Upper lobe of right lung (tissue), 1 donor: ENCODE measurements at places on chromosomes 5 and 9.
A peak's percentile ranks its signal among the peaks of the same experiment; 100 is the strongest.

DNA sequence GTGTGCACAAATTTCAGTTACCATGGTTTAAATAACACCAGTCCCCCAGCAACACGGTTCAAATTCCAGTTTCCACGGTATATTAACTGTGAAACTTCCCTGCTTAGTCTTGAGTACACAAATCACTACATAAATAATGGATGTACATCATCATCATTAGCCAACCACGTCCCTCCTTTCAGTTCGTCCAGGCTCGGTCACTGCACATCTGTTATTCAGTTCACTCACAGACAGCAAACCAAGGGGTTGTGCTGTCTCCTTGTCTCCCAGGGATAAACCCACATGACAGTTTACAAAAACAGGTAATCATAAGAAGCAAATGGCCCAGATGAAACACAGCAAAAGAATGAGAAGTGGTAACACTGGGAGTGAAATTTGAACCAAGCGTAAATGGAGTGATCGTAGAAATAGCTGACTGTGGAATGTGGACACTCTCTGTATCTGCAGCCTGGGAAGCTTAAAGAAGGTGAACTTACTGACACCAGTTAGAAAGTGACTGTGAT is 61.0 kb upstream of the RAD23B start:
- no peak for DNase-seq

GRCh38 chr9:10251490-10251889 is 361.3 kb downstream of the PTPRD start:
- DNase-seq, result no peak

DNA sequence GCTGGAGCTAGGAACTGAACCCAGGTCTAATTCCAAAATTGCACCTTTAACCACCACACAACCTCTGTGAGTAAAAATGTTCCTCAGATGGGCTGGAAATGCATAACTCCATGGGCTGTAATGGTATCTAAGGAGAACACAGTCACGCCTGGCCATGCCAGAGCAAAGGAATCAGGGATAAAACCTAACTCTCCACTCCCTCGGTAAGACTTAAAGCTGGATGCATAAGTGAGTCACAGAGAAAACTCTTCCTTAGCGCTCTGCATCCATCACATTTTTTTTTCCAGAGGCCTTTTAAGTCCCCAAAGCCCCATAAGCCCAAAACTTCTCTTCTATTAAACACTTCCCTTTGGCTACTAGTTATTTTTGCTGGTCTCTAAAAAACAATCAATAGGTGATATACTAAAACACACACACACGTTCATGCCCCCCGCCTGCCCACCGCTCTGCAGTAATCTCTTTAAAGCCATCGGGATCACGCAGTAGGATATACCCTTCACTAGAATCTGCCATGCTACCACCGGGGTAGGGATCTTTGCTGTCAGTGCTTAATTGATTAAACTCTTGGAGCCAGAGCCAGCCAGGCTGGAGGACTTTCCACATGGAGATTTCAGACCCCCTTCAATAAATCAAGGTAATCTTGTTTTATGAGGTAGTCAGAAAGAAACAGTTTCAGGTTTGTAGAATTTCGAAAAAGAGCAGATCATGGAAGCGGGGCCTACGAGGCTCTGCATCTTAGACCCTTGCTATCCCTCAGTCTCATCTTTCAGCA is 212.9 kb downstream of the MAPKAP1 start:
- DNase-seq, result no peak

GRCh38 chr9:127181315-127181580 is 58.8 kb upstream of the ANGPTL2 start:
- DNase-seq, result peak; percentile 41

GRCh38 chr5:127275641-127276193 is 14.9 kb upstream of the MEGF10 start:
- no peak for DNase-seq

- DNase-seq, result no peak
These were observed 47.7 kb downstream of the BOD1 start for GRCh38 chr5:173568703-173569102.

- DNase-seq, result no peak
These were observed 14.7 kb downstream of the SLC45A2 start for GRCh38 chr5:33969572-33970452.

DNA sequence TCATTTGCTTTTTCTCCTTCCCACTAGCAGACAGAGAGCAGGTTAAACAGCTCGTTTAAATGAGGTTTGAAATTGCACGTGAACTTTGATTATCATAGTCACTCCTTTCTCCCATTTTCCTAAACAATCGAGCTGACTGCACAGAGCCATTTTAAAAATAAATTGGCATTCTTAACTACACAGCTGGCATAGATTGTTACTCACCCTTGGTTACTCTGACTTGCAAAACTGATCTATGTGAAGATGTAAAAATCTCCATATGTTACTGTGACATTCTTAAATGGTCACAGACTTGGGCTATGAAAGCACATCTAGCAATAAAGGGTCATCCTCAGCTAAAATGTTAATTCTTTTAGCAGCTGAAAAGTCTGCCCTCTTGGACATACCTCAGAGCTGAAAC is 368.5 kb downstream of the DTWD2 start:
- DNase-seq, result no peak

DNA sequence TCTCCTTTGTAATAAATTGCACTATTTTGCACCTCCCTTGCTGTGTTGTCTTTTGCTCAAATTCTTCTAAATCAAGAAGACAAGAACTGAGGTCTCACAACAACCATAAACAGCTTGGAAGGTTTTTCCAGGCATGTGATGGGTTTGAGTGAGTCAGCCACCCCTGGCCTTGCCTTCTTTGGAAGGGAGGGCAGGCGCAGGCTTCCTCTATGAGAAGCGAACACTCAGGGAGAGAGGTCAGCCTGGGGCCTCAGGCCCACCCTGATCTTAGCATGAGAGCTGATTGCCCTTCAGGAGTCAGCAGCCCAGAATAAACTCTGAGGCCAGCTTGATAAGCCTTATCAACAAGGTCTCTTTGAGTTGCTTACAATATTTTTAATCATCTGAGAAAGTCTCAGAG is 31.6 kb downstream of the S1PR3 start:
- no peak for DNase-seq

- DNase-seq, result no peak
These were observed 60.8 kb downstream of the FOXD1 start for GRCh38 chr5:73387601-73388305.

- DNase-seq, result no peak
These were observed 20.2 kb upstream of the CDC23 start for GRCh38 chr5:138233280-138233679.

DNA sequence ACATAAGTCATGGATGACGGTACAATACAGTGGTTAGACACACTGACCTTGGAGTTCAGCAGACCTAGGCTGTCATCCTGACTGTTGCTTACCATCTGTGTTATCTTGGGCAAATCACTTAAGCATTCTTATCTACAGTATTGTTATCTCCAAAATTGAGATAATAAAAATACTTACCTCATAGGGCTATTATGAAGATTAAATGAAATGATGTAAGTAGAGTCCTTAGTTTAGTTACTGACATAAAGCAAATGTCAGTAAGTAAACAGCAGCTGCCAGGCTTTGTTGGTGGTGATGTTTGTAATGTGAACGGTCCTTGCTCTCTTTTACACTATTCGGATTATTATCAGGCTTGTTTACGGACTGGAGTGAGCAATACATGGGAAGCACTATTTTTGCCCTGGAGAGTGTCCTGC is 107.3 kb upstream of the DPYSL3 start:
- no peak for DNase-seq

- DNase-seq, result no peak
These were observed 444.2 kb downstream of the ACTL7B start for GRCh38 chr9:108411632-108412031.

- no peak for DNase-seq
These were observed 74.3 kb downstream of the NIPBL start for GRCh38 chr5:36950586-36951457.

GRCh38 chr9:133945977-133946753 is 46.0 kb downstream of the VAV2 start:
- peak; percentile 58 for DNase-seq

- no peak for DNase-seq
These were observed 296.6 kb downstream of the MED10 start for GRCh38 chr5:6081727-6082210.

DNA sequence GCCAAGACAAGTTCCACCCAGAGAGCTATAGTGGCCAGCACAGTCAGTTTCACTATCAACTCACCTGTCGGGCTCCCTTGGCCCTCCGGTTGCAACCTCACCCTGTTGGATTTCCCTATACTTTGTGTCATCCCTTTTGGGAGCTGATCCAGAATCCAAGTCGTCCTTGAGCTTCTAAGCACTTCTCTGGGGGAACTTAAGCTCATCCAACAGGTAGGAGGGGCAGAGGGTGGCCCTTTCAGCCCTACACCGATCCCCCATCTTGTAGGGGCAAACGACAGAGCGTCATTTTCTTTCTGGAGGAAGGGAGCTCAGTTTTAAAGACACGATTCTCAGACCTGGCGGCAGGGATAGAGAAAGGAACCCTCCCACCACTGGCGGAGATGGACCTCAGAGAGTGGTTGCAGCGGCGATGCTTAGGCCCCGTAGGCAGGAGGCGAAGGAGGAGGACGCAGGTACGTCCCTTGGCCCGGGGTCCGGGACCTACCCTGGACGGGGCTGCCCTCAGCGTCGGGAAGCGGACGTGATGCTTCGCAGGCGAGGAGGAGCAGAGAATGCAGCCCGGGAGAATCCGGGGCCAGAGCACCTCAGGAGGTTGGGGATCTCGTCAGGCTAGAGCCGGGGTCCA is 519 bp downstream of the ZER1 start:
- DNase-seq, result no peak

DNA sequence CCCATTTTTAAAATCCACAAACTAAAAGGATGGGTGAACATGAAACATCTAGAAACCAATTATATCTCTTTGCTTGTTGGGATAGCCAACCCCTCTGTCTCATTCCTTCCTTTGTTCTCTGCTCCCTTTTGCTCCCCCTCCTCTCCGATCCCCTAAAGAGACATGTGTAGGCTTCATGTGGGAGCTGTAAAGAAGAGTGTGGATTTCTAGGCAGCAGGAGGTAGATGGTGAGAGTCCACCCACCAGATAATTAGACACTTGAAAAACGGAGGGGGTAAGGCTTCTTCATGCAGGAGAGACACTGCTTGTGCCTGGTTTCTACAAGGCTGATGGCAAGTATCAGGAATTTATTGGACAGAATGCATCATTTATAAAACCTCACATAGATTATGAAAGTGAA is 27.3 kb upstream of the CFAP157 start:
- DNase-seq, result no peak

- no peak for DNase-seq
These were observed 120.9 kb downstream of the SSBP2 start for GRCh38 chr5:81629986-81630385.

- DNase-seq, result no peak
These were observed 9.7 kb downstream of the DCANP1 start for GRCh38 chr5:135437422-135437795.

GRCh38 chr5:135400866-135401265 is 1.8 kb upstream of the MACROH2A1 start:
- DNase-seq, result no peak

DNA sequence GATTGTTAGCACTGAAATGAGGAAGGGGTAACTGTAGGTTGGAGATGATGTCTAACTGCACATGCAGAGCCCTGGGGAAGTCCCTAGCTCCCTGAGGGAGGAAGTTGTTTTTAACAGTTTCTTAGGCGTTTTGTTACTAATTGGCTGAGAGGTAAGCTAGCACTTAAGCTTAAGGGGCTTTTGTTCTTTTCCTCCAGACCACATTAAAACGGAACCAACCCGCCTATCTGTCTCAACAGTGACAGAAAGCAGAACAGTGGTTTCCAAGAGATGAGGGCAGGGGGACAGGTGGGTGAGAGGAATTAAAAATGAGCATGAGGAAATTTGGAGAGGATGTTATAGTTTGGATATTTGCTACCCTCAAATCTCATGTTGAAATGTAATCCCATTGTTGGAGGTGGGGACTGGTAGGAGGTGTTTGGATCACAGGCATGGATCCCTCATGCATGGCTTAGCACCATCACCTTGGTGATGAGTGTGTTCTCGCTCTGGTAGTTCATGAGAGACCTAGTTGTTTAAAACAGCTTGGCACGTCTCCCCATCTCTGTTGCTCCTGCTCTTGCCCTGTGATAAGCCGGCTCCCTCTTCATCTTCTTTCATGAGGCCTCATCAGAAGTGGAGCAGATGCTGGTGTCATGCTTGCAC is 38.9 kb downstream of the LYRM7 start:
- no peak for DNase-seq

DNA sequence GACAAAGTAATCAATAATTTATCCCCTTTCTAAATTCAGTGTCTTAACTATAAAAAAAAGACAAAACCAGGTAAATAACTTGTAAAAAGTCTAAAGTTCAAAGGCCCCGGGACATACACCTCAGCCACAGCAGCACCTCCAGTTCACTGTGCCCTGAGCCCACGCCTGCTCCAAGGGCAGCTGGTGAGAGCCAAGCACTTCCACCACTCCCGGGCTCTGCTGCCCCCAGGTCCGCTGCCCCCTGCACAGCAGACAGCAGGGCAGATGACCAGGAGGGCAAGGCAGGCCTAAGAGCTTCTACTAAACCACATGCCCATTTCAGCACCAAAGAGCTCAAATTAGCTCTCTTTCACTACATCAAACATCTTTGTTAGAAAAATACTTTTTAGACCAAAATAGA is 91.9 kb downstream of the CAMSAP1 start:
- DNase-seq, result peak; percentile 33

- DNase-seq, result no peak
These were observed 3.8 kb downstream of the SMARCA2 start for GRCh38 chr9:2018764-2019558.

GRCh38 chr5:147673266-147673665 is 109.3 kb downstream of the JAKMIP2 start:
- DNase-seq, result no peak

DNA sequence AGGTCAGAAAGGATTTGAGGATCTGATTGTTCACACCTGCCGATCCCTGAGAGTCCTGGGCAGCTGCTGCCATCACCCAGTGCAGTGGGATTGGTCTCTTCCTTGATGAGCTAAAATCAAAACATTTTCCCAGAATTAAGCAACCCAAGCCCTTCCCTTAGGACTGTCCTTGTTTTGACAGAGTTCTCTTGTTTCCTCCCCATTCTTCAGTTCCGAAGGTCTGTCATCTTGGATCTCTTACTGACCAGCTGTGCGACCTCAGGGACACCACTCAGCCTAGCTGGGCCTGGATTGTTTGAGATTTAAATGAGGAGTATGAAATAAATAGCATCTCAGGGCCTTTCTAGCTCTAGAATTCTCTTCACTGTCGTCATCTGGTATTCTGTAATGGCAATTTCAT is 90.3 kb upstream of the IQGAP2 start:
- no peak for DNase-seq

DNA sequence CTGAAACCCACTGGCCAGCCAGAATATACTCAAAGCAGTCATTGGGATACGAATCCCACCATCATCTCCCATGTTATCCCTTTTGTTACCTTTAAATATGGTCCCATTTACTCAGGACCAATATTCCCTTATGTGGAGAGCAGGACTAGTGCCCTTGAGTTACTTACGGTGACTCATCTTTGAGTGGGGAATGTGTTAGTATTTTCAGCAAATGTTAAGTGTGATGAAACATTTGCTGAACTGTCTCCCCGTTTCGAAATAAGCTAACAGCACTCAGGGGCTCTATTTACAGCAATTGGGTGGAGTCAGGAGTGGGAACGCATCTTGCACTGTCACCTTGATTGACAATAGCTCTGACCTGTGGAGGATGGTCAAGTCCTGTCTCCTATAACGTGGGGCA is 67.4 kb downstream of the CTSL start:
- no peak for DNase-seq
